ENCODE measurements at places on chromosomes 7 and 10.
A peak's percentile ranks its signal among the peaks of the same experiment; 100 is the strongest.

DNA sequence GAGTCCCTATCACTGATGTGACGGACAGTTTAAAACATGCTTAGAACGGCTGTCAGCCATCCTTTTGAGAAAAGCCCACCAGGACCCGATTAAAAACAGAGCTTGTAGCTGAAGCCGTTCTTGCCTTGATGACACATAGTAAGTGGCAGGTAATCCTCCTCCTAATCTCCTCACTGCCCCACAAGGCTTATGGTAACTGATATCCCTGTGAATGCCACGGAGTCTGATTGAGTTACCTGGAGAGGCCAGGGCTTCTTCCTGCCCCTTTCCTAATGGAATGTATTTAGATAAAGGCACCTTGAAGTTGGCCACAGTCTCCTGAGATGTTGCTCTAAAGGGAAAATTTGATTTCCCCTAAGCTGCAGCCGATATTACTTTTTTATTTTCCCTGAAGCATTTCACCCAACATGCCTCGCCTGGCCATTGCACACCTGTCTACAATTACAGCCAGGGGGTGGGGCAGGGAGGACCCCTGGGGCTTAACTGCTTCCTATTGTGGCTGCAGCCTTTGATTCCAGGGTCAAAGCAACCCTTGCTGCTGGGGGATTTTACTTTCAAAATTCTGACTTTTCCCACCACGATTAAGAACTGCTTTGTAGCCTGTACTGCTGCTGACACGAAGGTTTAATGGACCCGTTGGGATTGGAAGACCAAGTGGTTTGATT is 169.0 kb upstream of the GPR26 start:
- DNase-seq, result no peak

DNA sequence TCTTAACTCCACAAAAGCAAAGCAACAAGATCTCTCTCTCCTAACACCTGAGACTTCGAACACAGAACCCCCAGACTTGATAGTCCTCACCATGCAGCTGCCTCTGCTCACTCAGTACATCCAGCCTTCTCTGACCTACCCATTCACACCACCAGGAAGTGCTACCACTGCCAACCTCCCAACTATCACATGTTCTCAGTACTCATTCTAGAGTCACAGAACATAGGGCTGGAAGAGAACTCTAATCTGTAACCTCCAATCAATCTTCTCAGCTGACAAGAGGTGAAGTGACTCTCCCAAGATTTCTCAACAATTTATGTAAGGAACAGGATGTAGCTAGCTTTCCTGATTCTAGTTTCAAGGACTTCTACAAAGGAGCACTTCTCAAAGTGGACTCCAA is 3.8 kb downstream of the NUDCD3 start:
- no peak for DNase-seq

GRCh38 chr10:132982301-132982989 is 40.1 kb upstream of the CFAP46 start:
- DNase-seq, result no peak

DNA sequence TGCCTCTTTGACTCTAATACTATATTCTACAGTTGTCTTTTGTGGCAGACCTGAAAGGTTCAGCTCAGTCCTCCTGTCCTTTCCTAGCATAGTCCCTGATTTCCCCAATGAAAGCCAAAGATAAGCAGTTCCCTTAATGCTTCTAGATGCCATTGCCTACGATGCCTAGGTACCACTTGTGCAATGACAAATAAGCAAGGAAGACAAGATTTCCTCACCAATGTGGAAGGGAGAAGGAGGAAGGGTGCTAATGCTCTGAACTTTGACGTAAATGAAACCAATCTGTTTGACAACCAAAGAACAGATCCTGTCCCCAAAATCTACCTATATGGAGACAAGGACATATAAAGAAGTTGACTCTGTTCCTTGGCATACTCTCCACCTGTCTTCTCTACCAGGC is 393.3 kb downstream of the KCNMA1 start:
- no peak for DNase-seq

GRCh38 chr7:66303454-66304155 is 98.5 kb downstream of the TPST1 start:
- DNase-seq, result no peak

DNA sequence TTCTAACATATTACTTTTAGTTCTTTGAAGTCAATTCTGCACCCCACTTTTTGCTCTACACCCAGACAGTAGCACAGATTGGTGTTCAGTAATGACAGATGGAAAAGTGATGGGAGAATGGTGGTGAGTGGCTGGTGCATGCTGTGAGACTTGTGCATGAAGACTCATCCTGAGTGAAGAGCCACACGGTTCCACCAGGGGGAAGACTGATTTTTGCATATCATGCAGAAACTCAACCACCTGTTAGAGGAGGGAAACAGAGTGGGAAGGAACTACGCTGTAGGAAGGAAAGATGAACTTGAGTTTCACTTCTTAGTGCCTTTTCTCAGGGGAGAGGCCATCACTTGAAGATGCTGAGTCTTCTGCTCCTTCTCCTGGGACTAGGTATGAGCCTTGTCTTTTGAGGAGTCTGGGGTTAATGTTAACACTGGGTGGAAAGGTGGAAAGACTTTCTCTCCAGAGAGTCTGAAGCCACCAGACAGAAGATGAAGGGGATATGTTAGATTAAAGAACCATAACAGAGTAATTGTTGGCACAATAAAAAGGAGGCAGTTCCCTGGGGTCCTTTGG is 9.3 kb upstream of the PRSS1 start:
- DNase-seq, result no peak

DNA sequence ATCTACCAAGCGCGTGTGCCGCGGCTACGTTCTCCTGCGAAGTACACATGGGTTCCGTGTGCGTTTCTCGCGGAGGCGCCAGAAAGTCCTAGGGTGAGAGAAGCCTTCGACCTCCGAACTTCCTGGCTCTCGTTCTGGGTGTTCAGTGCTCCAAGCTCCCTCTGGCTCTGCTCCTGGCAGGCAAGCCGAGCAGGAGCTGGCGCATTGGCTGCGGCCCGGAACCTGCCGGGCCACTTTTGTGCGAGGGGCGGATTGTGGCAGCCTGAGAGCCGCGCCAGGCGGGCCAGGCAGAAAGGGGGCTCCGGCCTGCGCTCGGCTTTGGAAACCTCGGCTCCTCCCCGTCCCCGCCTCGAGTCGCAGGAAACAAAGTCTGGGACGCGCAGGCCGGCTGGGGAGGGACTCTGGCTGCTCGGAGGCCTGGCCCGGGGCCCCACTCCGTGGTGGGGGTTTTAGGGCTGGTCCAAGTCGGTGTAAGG is 9.6 kb downstream of the EMX2 start:
- no peak for DNase-seq

- no peak for DNase-seq
These were observed 9.7 kb upstream of the SMIM30 start for GRCh38 chr7:113128031-113128430.

GRCh38 chr7:36840904-36841303 is 116.6 kb upstream of the AOAH start:
- DNase-seq, result no peak

GRCh38 chr7:32476816-32477648 is 13.1 kb downstream of the LSM5 start:
- no peak for DNase-seq

DNA sequence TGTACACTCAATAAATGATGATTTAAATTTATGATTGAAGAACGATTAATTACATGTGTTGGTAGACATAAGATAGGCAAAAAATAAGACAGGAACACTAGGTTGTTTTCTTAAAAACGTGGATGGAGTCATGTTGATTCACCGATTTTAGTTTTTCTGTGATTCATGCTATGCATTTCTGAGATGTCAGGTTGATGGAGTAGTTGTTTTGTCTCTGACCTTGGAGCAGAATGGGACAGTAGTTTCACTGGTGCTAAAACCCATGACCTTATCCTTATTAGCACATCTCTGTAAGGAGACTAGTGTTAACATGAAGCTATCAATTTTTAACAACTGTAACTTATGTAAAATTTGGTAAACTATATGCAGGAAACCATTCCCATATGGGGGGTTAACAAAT is 611.6 kb upstream of the FZD8 start:
- DNase-seq, result no peak

- DNase-seq, result no peak
These were observed 811 bp downstream of the RGS10 start for GRCh38 chr10:119541459-119542356.

DNA sequence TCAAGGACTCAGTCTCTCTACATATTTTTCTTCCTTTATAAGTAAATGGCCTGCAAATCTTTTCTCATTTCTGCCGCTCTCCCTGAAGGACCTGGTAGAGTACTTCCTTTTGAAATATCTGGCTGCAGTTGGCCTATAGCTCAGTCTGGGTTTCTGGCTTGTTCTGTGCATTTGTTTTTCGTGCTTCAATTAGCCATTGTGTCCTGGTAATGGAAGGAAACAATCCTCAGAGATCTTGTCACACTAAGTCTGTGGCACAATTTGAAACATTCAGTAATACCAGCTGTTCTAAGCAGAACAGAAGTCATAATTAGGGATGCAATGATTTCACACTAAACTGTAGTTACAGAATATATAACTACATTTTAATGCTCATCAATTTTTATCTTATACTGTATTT is 545.0 kb downstream of the NRG3 start:
- no peak for DNase-seq

DNA sequence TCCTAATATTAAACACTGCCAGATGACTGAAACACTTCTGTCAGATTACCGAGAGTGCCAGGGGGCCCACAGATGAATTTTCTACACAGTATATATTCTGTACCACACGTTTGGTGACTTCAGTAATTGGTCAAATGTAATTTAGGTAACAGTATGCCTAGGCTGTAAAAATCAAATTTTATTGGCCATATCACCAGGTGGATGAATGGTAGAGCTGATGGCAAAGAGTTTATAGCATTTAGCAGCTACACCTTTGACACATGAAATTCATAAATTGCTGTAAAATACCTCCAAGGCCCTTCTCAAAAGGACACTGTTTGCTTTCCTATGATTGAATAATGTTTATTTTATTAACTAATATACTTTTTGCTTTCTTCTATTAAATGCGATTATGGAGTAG is 101.3 kb downstream of the ARID5B start:
- no peak for DNase-seq

GRCh38 chr10:94023906-94024305 is 30.2 kb downstream of the PLCE1 start:
- no peak for DNase-seq

- DNase-seq, result no peak
These were observed 12.7 kb downstream of the LMTK2 start for GRCh38 chr7:98119256-98119918.

GRCh38 chr7:70703785-70704184 is 428.2 kb upstream of the GALNT17 start:
- DNase-seq, result no peak

GRCh38 chr7:103996639-103997038 is 7.2 kb upstream of the RELN start:
- DNase-seq, result no peak

- no peak for DNase-seq
These were observed 353.0 kb upstream of the KCND2 start for GRCh38 chr7:119919986-119920385.

GRCh38 chr10:111974325-111974724 is 209.2 kb downstream of the GPAM start:
- DNase-seq, result no peak

DNA sequence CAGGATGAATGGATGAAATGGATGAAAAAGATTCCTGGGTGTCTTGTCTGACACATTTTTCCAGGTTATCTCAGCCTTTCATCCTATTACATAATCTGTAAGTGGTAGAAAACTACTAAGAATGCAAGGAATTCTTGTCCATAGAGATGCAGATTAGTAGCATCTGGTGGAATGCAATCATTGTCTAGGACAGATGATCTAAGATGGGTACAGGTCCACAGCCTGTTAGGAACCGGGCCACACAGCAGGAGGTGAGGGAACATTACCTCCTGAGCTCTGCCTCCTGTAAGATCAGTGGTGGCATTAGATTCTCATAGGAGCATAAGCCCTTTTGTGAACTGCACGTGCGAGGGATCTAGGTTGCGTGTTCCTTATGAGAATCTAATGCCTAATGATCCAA is 225.0 kb downstream of the CALN1 start:
- no peak for DNase-seq

- DNase-seq, result no peak
These were observed 24.9 kb upstream of the KNDC1 start for GRCh38 chr10:133135116-133135465.

- DNase-seq, result no peak
These were observed 9.6 kb downstream of the PYROXD2 start for GRCh38 chr10:98405422-98405821.

DNA sequence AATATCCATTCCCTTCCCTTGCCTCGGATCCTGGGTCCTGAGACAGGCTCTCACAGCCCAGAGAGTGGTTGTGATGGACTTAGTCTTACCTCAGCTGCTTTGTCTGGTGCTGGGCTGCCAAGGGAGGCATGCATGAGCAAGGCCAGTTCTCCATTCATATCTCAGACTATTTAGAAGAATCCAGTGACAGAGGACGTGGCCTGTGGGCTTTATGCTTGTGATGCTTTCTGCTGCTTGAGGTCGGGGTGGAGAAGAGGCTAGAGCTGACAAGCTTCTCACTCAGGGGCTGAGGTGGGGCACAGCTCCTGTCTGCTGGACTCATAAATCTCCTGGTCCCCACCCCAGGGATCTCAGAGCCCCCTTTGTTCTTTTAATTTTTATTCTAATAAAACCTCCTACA is 66.8 kb downstream of the DNAJC12 start:
- DNase-seq, result no peak

DNA sequence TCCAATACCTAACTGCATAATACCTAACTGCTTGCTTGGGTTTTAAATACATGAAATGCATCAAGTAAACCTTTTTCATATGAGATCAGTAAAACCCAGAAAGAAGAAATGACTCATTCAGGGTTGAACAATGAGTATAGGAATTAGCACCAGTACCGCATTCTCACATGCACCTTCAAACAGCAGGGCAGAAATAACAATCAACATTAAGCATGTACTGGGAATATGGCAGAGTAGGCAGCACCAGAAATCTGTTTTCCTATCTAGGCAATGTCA is 850.3 kb upstream of the SORCS1 start:
- DNase-seq, result no peak

GRCh38 chr7:147510923-147511322 is 1079.6 kb upstream of the C7orf33 start:
- DNase-seq, result no peak

- DNase-seq, result no peak
These were observed 27.1 kb downstream of the SEC61A2 start for GRCh38 chr10:12156367-12157123.

GRCh38 chr7:47191876-47192291 is 390.0 kb downstream of the TNS3 start:
- no peak for DNase-seq

GRCh38 chr7:107638594-107638993 is 22.0 kb upstream of the SLC26A4 start:
- DNase-seq, result no peak

DNA sequence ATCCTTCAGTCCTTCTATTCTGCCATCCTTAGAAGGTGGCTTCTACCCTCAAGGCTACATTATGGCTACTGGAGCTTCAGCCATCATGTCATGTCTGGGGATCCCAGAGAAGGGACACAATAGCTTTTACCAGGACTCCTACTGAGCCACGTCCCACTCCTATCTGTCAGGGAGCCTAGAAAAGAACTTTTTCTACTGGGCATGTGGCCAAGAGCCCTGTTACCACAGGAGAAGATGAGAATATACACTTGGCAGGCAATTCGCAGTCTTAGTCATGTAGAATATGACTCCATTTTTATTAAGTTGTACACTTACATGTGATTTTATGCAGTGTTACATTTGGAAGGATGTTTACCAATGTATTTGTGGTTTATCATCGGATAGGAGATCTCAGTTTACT is 64.6 kb upstream of the KCNMA1 start:
- DNase-seq, result peak; percentile 30

GRCh38 chr10:48611133-48611532 is 6.3 kb upstream of the ARHGAP22 start:
- DNase-seq, result no peak
